ENCODE measurements at places on chromosomes 4 and X.

GRCh38 chrX:84187533-84188319 is at the start of gene RPS6KA6:
Gene RPS6KA6 (minus strand): TSS chrX:84188199. CDS start chrX:84187899, 300 bp downstream.
- peak; percentile 61 for DNase-seq

- peak; percentile 19 for DNase-seq
These were observed 47.9 kb downstream of the HTRA3 start for GRCh38 chr4:8317474-8317873.

GRCh38 chrX:71492231-71493065 is 40.5 kb upstream of the OGT start:
- DNase-seq, result no peak

DNA sequence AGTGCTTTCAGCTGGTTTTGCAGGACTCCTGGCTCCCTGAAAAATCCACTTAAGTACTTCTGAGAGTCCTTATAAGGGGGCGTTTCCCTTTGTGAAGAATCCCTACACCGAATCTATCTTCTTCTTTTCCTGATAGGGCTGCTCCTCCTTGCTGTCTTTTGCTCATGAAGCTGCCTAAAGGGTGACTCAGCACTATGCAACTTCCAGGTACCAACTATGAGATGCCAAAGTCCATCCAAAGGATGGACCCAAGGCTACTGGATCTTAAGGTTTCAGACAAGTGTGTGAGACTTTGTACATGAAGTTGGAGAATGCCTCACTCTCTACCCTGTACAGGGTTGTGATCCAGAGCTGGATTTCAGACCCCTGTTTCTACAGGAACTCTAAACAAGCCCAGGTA is 485.0 kb upstream of the FAT1 start:
- DNase-seq, result no peak

DNA sequence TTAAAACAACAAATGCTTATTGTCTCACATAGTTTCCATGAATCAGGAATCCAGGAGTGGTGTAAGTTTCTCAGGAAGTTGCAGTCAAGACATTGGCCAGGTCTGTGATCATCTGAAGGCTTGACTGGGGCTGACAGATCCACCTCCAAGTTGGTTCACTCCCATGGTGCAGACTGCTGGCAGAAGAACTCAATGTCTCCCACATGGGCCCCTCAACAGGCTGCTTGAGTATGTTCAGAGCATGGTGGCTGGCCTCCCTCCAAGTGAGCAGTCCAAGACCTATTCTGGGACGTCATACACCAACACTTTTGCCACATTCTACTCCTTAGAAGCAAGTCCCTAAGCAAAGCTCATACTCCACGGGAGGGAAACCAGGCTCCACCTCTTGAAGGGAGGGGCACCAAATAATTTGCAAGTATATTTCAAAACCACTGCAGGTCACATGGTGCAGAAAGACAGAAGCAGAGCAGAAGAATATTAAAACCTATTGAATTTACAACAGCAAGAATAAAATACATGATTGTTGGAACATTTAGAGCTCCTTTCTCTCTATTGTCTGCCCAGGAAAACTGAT is 35.3 kb downstream of the LGI2 start:
- no peak for DNase-seq

DNA sequence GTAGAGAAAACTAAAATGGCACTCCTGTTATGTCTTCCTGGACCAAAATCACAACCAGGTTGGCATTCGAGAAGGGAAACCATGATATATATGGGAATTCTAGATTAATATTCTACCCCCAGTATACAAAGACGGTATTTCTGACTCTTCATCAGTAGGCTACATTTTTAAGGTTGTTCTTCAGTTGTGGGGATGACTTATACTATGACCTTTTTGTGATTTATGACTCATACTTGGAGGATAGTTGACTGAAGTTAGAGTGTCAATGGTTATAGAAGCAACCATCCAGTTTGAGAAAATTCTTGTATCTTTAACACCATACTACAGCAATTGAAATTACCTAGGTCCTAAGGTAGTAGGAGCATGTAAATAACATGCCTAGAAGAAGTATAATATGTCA is 49.8 kb upstream of the CYSLTR1 start:
- DNase-seq, result no peak

GRCh38 chr4:9942921-9943600 is 78.2 kb downstream of the SLC2A9 start:
- no peak for DNase-seq

GRCh38 chrX:108484251-108484650 is 44.6 kb downstream of the COL4A5 start:
- DNase-seq, result no peak

- DNase-seq, result no peak
These were observed 92.8 kb upstream of the UNC5C start for GRCh38 chr4:95641571-95641970.

DNA sequence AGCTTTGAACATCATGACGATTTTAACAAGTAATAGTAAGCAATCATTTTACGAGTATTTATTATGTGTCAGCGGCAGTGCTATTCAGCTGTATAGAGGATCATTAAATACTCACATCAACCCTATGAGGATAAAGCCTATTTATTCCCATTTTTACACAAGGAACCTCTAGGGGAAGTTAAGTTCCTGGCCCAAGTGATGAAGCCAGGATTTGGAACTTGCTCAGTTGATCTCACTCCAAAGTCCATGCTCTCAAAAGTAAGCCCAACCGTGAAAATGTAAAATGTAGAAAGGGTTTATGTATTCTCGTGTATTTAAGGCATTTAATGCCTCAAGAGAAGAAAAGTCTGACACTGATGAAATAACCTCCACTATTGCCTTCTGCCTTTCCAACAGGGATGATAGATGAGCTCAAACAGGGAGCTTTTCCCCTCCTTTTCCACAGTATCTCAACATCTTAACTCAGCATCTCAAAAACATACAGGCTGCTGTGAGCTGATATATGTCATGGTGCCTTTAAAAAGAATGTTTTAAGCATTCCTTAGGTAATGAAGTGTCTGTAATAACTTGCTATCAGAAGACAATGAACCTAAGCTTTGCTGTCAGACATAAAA is 35.0 kb upstream of the PLA2G12A start:
- DNase-seq, result no peak

DNA sequence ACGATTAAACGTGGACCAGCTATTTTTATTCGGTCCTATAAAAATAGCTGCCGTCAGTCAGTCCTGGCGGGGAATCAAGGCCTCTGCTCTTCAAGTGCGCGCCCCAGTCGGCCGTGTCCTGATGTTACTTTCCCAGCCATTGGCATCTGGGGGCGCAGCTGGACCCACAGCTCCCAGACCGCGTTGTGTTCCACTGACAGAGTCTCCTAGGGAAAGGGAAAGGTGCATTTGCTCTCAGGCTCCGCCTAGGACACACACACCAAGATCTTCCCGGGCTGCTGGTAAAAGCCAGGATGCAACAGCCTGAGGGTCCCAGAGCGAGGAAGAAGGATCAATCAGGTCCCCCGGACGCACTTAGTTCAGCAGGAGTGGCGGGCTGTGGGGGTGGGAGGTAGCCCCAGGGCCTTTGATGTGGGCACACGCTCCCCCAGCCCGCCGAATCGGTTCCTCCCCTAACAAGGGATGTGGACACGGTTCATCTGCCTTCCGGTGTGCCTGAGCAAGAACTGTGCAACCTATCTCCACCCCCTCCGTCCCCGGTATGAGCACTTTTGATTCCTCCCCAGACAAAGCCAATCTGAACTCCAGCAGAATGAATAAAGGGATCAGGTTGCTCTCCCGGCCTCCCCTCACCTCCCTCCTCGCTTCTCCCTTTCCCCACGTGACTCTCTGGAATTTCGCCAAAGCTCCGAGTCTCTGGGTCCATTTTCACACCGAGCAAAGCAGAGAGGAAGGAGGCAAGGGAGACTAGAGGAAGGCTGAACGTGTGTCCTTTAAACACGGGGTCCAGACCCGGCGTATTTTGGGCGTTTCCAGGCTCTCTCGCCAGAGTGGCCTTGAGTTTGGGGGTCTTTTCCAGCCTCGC is 626 bp upstream of the FRAS1 start:
- peak; percentile 84 for DNase-seq

- no peak for DNase-seq
These were observed 44.0 kb upstream of the GATB start for GRCh38 chr4:151804821-151805220.

DNA sequence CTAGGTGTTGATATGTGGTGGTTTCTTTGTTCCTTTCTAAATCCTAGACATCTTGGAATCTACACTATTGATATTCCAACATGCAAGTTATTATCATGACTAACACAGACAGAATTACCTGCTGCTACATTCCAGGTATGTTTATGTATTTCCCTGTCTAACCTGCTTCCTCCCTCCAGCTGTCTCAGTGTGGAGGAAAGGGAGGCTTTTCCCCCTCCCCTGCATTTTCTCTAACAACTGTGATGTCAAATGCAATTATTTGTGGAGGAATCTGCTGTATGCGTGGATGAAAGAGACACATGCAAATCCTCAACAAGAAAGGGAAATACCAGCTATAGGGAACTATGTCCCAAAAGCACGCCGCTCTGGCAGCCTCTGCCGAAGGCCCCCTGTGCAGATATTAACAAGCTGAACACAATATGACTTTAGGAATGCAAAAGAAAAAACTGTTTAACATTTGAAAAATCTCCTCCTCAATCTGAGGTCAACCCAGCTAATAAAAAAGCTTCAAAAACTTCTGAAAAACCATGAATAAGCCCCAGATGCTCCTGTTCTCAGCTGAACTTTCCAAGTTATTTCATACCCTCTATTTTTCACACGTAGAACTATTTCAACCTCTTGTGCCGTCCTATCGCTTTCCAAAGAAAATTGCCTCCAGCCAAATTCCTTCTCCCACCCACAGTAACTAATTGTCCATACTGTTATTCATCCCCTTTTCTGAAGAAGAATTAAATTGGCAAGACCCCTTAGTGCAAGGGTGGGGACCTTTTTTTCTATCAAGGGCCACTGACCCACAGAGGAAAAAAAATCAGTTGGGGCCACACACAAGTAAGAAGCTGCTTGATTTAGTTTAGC is 225.1 kb upstream of the GPC4 start:
- no peak for DNase-seq

DNA sequence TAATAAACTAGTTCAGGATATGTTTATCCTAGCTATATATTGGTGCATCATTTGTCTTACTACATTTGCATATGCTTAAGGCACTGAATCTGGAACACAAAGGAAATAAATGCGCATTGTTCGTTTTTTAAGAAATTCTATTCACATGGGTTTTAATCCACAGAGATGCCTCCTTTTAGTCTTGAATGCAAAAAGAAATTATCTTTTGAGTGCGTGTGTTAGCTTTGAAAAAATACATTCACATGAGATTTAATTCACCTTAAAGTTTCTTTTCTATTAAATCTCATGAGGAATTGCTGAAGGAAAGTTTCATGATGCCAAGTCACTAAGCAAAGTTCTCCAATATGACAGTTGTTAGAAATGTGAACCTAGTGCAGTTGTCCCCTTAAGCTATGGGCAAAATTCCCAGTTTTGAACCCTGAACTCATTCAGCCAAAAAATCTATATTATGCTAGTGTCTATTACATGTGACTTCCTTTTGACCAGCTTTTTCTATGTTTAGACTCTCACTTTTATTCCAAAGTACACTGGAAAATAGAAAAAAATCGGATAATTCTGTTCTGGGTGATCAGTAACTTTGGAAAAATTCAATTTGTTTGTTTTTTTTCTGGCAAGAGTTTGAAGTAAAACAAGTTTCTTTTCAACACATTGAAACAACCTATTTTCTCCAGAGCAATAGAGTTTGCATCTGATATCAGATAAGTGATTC is 426.2 kb upstream of the MAGEB2 start:
- DNase-seq, result no peak

DNA sequence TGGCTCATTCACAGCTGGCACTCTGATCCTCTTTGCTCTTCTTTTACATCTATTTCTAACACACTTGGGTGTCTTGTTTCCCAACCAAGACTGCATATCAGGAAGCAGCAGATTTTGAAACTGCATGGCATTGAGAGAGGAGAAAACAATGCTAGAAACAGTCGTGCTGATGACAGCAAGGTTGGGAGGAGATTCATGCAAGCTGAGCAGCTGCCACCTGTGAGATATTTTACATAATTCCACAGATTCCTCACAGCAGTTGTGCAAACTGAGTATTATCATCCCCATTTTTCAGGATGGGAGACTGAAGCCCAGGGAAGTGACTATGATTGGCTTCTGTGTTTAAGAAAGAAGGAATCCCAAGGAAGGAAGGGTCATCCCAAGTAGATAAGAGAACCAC is 105.0 kb downstream of the SLC2A9 start:
- DNase-seq, result no peak

DNA sequence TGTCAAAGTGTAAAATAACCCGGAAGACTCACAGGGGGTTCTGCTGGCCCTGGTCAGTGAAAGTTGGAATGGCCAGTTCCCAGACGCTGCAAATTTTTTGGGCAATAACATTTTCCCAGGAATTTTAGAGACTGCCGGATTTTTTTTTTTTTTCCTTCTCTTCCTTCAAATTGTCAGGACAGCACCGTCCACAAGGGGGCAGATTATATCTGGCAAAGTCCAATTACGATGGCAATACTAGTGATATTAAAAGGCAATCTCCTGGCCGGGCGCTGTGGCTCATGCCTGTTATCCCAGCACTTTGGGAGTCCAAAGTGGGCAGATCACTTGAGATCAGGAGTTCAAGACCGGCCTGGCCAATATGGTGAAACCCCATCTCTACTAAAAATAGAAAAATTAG is 20.5 kb downstream of the SLC25A5 start:
- no peak for DNase-seq

DNA sequence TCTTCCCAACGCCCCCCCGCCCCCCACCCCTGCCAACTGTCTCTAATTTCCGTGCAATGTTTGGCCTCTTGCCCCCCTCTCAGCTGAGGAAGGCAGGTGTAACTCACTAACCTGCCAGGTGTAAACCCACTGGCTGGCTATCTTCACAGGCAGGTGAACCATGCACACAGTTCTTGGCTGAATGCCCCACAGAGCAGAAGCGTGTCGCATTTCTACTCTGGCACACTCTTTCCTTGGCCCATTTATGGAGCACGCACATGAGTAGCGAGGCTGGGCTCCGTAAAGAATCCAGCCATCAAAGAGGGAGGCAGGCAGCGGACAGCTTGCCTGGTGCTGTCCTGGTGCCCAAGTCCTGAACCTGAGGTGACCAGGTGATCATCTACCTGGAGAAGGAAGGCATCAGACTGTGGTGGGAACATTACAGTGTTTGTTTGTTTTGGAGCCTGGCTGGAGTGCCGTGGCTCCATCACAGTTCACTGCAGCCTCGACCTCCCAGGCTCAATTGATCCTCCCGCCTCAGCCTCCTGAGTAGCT is 39.2 kb upstream of the CRMP1 start:
- no peak for DNase-seq

GRCh38 chr4:163467082-163467770 is 6.3 kb downstream of the TKTL2 start:
- no peak for DNase-seq

GRCh38 chr4:106971636-106972035 is 64.5 kb downstream of the DKK2 start:
- no peak for DNase-seq

Data from H1 (cell line).